ENCODE measurements at places on chromosomes 7 and 10.

GRCh38 chr10:79026341-79026761, 42.4 kb upstream of the ZMIZ1 start:
- DNase-seq = peak; percentile 25

DNA sequence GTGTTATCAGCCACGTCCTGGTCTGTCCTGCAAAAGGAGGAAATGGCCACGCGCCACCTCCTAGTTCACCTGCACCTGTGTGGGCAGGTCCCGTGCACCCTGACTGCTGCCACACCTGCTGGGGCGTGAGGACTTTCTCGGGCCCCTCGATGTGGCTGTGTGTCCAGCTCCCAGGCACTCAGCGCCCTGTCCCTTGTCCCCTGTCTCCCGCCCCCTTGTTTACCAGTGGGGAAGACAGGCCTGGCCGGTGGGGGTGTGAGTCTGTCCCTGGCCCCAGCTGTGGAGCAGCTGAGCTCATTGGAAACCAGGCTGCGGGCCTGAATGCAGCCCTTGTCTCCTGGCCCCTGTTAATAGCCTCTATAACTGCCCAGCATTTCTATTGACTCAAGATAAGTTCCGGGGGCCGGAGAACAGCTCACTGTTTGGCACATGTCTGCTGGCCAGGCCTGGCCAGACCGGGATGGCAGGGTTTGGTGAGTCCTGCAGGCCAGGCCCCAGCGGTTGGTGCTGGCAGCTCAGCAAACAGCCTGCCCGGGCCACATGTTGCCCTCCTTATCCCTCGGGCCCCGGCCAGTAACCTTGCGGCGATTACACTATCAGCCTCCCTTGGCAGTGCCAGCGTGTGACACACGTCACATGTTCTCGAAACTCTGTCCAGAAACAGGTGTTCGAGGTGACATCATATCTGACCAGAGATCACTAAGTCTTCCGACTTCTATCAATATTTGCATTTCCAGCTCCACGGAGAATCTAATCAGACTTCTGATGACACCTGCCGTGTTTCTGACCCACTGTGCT, 52.1 kb downstream of the FOXL3 start:
- no peak for DNase-seq

GRCh38 chr10:33349268-33349667, 14.8 kb upstream of the NRP1 start:
- DNase-seq = no peak

DNA sequence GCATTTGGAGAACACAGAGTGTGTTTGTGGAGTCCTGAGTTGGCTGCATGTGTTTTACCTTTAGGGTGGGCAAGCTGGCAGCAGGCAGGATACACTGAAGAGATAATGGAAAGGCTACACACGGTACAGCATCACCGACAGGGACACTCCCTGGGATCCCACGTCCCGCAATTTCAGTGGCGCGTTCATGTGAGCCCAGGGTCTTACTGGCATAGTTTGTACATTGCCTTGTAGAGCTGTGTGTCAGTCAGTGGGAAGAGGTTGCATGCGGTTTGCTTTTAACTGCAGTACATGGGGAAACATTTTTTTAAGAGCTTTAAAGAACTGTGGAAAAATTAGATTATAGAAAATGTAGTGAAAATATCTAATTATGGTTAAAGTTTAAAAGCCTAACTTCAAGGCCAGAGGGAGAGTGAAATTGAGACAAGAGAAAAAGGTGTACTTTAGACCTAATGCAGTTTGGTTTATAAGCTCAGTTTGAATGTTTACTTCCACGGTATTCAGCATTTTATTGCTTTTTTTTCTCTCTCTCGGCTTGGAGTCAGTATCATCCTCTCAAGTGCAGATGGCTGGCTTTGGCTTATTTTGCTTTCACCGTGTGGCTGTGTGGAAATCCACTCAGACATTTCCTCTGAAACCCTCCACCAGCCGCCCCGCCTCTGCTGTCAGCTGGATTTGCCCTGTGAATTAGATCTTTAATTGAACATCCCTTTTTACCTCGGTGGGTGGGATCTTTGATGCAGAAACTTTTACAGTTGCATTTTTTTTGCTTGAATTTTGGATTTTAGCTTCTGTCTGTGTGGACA, 364.2 kb upstream of the COBL start:
- no peak for DNase-seq

DNA sequence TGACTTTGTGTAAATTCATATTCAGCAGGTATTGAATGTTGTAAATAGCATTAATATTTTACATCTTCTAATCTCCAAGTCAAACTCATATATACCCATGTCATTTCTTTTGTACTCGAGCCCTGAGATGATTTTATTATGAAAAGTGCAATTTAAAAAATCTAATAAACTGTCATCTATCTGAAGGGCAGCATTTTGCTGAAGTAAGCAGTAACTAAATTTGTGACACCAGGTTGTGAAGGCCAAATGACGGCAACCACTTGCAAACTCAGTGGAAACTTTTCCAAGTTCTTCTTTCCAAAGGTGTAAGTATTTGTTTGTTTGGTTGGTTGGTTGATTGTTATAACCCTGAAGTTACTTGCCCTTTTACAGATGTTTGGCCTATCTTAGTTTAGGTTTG, 188.3 kb downstream of the GPR37 start:
- DNase-seq = no peak

- DNase-seq = no peak
These were observed 9.3 kb downstream of the PLAC9 start for GRCh38 chr10:80141696-80142460.

DNA sequence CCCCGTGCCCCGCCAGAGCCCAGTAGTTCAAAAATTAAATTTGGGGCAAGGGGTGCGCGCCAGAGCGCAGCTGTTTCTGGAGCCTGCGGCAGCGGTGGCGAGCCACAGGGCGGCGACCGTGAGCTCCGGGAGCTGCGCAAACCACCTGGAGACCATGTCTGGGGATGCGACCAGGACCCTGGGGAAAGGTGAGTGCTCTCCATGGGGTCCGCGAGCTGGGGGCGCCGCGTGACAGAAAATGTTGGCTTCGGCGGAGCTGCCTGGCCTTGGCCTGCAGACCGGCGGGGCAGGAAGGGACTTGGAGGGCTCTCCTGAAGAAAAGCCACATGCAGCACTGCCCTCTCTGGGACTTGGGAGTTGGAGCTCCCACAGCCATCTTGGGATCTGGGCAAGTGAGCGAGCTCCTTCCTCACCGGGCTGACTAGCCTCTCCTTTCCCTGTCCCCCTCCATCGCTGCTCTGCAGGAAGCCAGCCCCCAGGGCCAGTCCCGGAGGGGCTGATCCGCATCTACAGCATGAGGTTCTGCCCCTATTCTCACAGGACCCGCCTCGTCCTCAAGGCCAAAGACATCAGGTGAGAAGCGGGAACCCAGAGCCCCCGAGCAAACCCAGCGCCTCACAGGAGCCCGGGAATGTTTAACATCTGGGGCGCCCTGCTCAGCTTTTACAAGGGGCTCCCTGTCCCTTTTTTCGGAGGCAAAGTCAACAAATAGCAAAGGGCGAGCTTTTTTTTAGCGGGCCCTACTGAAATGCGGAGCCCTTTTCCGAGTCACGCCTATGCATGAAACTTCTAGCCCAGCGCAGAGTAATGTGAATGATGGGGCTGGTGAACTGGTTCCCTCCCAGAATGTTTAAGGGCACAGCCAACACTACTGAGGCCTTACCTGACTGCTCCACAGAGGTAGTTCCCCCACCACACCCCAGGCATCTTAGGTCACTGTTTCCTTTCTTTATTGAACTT, 6.1 kb downstream of the GSTO2 start:
- DNase-seq = peak; percentile 27

DNA sequence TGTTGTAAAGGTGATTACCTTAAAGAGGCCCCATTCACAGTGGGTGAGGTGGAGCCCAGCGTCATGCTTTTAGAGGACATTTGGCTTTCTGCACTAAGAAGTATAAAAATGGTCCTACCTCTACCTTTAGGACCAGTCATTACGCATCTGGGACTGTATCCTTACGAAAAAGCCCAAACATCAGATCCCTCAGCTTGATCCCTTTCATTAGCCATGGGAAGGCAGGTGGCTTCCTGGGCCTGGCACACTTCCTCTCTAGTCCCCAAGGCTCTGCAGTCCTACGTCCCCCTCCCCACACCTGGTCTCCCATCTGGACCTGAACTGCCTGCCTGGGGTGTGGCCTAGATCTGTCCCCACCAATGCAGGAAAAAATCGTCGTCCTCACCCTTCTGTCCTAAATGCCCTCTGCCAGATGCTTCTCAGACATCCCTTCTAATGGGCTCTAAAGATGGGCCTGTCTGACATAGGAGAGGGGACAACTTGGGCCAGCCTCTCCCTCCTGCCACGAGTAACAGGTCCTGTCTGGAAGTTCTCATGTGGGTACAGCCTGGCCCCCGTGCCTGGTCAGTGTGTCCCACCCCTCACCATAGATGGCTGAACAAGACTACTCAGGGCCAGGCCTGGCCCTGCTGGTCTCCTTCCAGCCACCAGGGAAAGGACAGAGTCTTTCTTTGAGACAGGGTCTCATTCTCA, 11.8 kb upstream of the SLC18A3 start:
- DNase-seq = no peak

GRCh38 chr10:16854623-16855022, 37.4 kb upstream of the RSU1 start:
- no peak for DNase-seq

GRCh38 chr10:70523549-70523948, 45.0 kb downstream of the PALD1 start:
- DNase-seq = no peak

GRCh38 chr10:47087667-47088066, 176.4 kb downstream of the PTPN20 start:
- DNase-seq = no peak

GRCh38 chr7:102390697-102391484, 5.3 kb upstream of the PRKRIP1 start:
- DNase-seq = peak; percentile 81

- DNase-seq = no peak
These were observed 3.3 kb downstream of the PITRM1 start for GRCh38 chr10:3169271-3169670.

Measured in ovary (tissue), 10 donors.